IPS-NIHi11 (cell line): ENCODE measurements at places on chromosomes 6 and 20.
A peak's percentile ranks its signal among the peaks of the same experiment; 100 is the strongest.

- DNase-seq = no peak
Measured at GRCh38 chr20:15455279-15455678, 1117.9 kb upstream of the FLRT3 start.

DNA sequence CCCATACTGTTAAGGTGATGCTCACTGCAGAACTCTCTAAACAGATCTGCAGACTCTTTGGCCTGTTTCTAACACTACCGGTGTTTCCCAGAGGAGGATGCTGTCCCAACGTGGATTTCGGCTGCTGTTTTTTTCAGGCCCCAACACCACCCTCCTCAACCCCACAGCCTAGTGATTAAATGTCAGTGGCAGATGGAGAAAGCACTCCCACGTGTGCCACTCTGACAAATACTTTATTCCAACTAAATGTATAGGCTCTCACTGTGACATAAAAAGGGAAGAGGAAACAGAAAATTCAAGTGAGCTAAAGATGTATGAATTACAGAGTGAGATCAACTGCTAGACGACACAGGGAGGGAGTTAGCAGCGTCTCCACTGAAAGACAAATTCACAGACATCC is 3.6 kb downstream of the TBC1D20 start:
- DNase-seq = no peak

GRCh38 chr20:54491506-54491905 is 16.1 kb downstream of the DOK5 start:
- DNase-seq = no peak

DNA sequence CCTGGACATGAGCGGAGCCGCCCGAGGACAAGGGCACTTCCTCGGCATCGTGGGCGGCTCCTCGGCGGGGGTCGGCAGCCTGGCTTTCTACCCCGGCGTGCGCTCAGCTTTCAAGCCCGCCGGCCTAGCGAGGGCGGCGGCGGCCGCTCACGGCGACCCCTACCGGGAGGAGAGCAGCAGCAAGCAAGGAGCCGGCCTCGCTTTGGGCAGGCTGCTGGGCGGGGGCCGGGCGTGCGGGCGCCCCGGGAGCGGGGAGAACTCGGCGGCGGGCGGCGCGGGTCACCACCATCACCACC is 6.7 kb downstream of the PRDM13 start:
- DNase-seq = peak; percentile 85

GRCh38 chr6:94357381-94357980 is 938.1 kb upstream of the EPHA7 start:
- no peak for DNase-seq

GRCh38 chr6:6455272-6455671 is 133.2 kb upstream of the LY86 start:
- no peak for DNase-seq

DNA sequence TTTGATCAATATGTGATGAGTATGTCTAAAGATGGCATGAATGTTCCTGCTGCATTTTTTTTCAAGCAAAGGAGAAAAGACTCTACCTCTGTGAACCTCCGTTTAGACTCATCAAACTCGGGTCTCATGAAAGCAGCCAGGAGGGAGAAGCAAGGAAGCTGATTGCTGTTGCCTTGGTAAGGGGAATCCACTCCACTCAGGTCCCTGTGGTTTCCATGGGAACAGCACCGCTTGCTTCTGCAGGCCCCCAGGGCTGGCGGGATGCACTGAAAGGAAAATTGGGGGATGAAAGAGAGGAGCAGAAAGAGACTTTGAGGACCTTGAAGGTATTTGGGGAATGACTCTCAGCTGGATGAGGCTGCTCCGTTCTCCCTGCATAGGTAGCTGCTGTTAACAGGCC is 249.6 kb upstream of the RIN2 start:
- DNase-seq = no peak

DNA sequence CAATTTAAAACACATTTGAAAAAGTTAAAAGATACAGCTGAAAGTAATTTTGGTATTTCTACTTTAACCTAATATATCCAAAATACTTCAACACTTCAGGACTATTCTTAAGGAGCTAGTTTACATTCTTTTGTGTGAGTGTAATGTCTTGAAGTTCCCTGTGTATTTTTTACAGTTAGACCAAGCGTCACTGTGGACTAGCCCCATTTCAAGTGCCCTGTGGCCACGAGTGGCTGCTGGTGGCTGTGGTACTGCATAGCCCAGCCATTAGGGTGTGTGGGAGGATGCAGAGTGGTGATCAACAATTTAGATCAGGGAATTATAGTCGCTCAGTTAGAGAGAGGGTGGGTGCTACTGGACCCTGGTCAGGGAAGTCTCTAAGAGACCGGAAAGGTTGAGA is 869 bp upstream of the CST5 start:
- DNase-seq = no peak

GRCh38 chr6:34295721-34296120 is 46.9 kb upstream of the SMIM29 start:
- no peak for DNase-seq

GRCh38 chr6:142726616-142727015 is 218.4 kb downstream of the HIVEP2 start:
- DNase-seq = no peak

DNA sequence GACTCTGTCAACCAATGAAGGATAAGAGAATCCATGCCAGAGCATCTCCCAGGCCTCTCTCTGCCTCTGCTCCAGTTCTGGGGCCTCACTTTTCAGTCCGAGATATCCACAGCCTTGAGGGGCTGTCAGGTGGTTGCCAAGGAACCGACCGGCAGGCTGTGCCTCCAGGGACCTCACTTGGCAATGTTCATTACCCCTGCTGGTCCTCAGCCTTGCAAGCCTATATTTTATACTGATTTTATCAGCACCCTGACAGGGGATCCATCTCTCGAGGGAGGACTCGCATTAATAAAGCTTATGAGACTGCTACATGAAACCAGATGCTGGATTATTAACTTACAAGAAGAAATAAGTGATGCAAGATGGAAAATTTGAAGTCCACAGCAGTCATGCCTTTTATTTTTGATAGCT is 39.9 kb downstream of the TMC2 start:
- DNase-seq = no peak

DNA sequence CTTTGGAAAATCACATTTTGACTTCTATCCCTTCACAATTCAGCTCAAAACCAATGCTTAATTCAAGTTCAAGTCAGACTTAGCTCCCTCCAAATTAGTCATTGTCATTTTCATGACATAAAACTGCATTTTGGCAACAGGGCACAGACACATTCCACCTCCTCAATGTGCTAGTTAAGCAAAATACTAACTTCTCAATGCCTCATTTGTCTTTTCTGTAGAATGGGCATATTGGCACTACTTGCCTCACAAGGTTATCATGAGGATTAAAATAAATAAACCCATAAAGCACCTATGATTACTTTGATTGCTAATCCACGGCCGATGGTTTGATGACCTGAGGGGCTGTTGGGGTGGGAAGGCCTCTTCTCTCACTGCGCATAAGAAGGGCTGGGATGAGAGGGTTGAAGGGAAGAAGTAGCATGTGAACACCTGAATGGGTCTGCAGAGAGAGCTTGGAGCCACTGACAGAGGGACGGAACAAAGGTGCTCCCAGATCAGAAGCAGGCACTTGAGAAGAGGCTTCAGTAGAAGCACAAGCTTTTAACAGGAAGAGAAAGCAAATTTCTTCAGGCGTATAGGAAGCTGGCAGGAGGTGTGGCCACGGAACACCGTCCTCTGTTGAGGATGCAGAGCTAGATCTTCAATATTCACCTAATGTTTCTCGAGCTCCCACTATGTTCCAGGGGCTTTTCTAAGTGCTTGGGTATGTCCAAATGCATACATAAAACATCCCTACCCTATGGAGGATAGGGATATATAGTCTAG is 11.7 kb upstream of the TBC1D7 start:
- DNase-seq = no peak

GRCh38 chr6:63458480-63459115 is 113.7 kb upstream of the LOC128125822 start:
- no peak for DNase-seq

GRCh38 chr6:53639520-53639919 is 26.0 kb downstream of the KLHL31 start:
- DNase-seq = no peak

GRCh38 chr6:135311446-135312200 is 130.5 kb downstream of the MYB start:
- no peak for DNase-seq

DNA sequence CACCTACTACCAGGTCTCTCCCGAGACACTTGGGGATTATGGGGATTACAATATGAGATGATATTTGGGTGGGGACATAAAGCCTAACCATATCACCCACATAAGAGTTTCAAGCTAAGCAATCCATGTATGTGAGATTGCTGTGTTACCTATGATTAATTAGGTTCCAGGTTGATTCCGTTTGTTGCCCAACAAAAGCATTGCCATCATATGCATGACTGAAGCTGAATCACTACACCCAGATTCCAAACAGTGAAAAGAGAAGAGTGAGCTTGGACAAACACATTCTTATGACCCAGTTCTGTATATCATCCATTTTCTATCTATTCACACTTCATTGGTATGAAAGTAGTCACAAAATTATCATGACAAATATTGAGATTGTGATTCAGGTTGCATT is 952.5 kb upstream of the MAN1A1 start:
- DNase-seq = no peak

- no peak for DNase-seq
Measured at GRCh38 chr6:161140554-161140875, 133.3 kb downstream of the AGPAT4 start.

DNA sequence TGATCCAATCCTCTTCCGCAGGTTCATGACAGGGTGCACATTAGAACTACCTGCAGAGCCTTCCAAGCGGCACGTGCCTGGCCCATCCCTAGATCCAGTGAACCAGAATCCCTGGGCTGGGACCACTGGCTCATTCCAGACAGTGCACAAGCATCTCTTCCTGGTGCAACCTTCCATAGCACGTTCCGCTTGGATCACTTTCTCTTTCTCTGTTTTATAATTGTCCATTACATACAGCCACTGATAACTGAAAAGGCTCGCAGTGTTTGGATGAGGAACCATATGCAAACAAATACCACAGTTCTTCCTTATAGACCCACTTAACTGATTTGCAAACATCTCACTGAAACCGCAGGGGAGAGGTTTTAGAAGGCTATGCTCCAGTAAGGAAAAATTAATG is 59.6 kb upstream of the DDR1 start:
- DNase-seq = no peak

- DNase-seq = no peak
Measured at GRCh38 chr6:3323696-3324261, 65.0 kb downstream of the PSMG4 start.

DNA sequence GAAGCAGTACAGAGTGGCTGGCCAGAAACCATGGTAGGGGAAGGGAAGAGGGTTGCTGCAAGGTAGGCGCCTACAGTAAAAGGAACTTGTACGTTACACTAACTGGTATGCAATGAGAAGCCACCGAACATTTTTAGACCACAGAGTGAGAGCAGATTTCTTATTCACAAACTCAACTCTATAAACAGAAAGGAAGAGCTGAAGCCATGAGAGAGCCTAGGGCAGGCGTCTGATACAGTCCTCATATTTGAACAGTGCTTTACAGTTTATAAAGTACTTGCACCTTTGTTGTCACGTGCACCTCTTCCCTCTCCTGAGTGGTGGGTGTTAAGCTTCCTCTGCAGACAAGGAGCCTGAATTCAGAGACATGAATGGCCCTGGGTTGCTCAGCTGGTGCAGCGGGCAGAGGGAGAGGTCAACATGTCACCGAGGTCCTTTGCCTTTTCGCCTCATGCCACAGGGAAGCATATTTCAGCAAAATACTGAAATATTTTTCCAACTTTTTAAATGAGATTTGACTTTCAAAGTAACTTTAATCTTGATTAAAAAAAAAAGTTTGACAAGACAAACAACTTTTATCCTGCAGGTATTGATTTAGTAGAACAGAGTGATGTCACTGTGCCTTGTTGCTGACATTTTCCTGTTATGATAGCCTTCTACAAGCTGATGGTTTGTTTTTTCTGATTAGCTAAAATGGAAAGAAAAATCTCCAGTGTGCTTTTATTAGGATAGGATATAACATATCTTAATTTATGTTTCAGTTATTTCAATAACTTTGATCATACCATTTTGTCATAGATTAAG is 23.8 kb downstream of the UST start:
- no peak for DNase-seq

- DNase-seq = peak; percentile 88
Measured at GRCh38 chr6:163414117-163414945, at the start of gene QKI. TSS of gene QKI (plus strand) at chr6:163414718. CDS start at chr6:163415194, 476 bp downstream.
